SJSA1 (cell line): ENCODE measurements at places on chromosomes 1 and 21. TPM values are rescaled to one million over a fixed set of nuclear protein-coding genes. Genes with fewer than 3 reads are reported as not detected.

Gene NOS1AP
- total RNA-seq, result 0.16 TPM in 1 of 2 replicates, not detected in the other

Gene PLA2G2D
- total RNA-seq, result not detected in 2 replicates

Gene OPTC
- total RNA-seq, result not detected in 2 replicates

- no peaks in the 10 kb centered on the region for H3K36me3 ChIP-seq
- H3K4me3 ChIP-seq, result no peak overlapping the region
- DNase-seq, result no peak
- H3K27ac ChIP-seq, result no peak overlapping the region
- peaks cover 9% of the 10 kb centered on the region for H3K4me1 ChIP-seq
Measured at GRCh38 chr1:168285521-168285790, 4.8 kb downstream of the TBX19 start.

Gene C1orf94
- total RNA-seq, result 0.39 TPM in 1 of 2 replicates, not detected in the other

Gene TMPRSS2
- not detected in 2 replicates for total RNA-seq

- H3K4me1 ChIP-seq, result peaks cover 4% of the 10 kb centered on the region; the same call in 1 of the 2 replicates
- no peaks in the 10 kb centered on the region for H3K27me3 ChIP-seq
- no peaks in the 10 kb centered on the region for H3K36me3 ChIP-seq
- no peak overlapping the region for H3K27ac ChIP-seq
- H3K4me3 ChIP-seq, result no peak overlapping the region
Measured at GRCh38 chr1:234676103-234676594, 66.2 kb upstream of the IRF2BP2 start.

GRCh38 chr1:210558302-210558701 lies 229.6 kb downstream of the HHAT start:
- no peaks in the 10 kb centered on the region for H3K36me3 ChIP-seq
- no peak for DNase-seq
- H3K4me3 ChIP-seq, result no peak overlapping the region
- no peaks in the 10 kb centered on the region for H3K4me1 ChIP-seq
- no peaks in the 10 kb centered on the region for H3K27me3 ChIP-seq

- DNase-seq, result peak; percentile 82
- H3K4me3 ChIP-seq, result peak overlapping the region; percentile 49
- H3K27ac ChIP-seq, result no peak overlapping the region
- H3K27me3 ChIP-seq, result peaks cover 51% of the 10 kb centered on the region
- peaks cover 25% of the 10 kb centered on the region for H3K4me1 ChIP-seq
Measured at GRCh38 chr1:38046884-38047602, 450 bp upstream of the POU3F1 start.

Gene RBBP4
- 160 and 208 TPM in 2 replicates for total RNA-seq

Gene MSH4
- 0.13 TPM in 1 of 2 replicates, not detected in the other for total RNA-seq

Gene INTS3
- total RNA-seq, result 17.2 and 23.4 TPM in 2 replicates

DNA sequence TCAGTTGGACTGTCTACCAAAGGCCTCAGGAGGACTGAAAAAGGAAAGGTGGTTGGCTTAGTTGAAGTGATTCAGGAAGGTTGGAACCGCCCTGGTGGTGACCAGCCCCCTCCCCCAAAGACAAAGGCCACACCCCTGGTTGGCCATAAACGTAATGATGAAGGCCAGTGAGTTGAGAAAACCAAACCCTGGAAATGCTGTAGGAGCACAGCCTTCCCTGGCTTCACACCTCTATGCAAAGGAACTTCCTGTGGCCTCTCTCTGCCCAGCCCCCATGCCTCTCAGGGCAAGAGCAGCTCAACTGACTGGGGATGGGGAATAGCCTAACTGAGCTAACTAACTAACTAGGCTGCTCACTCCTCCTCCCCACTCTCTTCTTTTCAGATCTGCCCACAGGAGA lies 90.4 kb downstream of the NPHP4 start:
- no peaks in the 10 kb centered on the region for H3K27me3 ChIP-seq
- no peaks in the 10 kb centered on the region for H3K4me1 ChIP-seq
- H3K4me3 ChIP-seq, result no peak overlapping the region
- DNase-seq, result no peak

DNA sequence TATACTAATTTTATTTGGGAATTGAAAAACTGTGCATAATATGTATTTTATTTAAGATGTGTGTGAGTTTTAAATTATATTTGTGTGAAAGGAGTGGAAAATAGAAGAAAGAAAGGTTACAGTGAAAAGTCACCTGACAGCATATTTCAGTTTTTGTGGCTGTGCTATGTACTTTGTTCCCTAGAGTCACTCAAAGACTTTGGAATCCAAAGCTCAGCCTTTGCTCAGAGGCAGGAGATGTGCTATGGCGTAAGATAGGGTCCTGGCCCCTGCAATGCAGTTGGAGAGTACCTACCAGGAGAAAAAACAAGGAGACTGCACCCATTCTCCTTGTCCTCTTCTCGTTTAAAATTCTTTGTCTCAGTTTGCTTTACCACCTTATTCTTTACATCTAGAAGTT lies 2.9 kb downstream of the CCDC30 start:
- H3K27ac ChIP-seq, result no peak overlapping the region
- no peaks in the 10 kb centered on the region for H3K36me3 ChIP-seq
- H3K4me3 ChIP-seq, result no peak overlapping the region

GRCh38 chr1:35935442-35936388 lies 4.8 kb downstream of the AGO3 start:
- H3K36me3 ChIP-seq, result peaks cover 7% of the 10 kb centered on the region
- no peaks in the 10 kb centered on the region; the same call in 1 of the 2 replicates for H3K4me1 ChIP-seq
- DNase-seq, result no peak
- H3K27me3 ChIP-seq, result no peaks in the 10 kb centered on the region
- H3K4me3 ChIP-seq, result no peak overlapping the region
- no peak overlapping the region for H3K27ac ChIP-seq

DNA sequence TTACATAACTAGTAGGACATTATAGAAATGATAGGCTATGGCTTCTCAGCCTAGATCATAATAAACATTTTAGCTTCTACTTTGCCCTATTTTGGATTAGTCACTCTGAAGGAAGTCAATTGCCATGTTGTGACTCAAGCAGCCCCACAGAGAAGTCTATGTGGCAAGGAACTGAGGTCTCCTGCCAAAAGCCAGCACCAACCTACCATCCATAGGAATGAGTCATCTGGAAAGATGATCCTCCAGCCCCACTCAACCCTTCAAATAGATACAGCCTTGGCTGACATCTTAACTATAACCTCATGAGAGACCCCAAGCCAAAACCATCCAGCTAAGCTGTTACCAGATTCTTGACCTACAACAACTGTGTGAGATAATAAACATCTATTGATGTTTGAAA lies 76.3 kb upstream of the BEND5 start:
- no peak for DNase-seq
- H3K4me1 ChIP-seq, result no peaks in the 10 kb centered on the region
- H3K36me3 ChIP-seq, result no peaks in the 10 kb centered on the region
- no peak overlapping the region for H3K27ac ChIP-seq

Gene KRTAP19-5
- total RNA-seq, result not detected in 2 replicates

Gene GLIS1
- 1.2 and 2.6 TPM in 2 replicates for total RNA-seq

GRCh38 chr1:109749221-109749620 lies 8.4 kb upstream of the GSTM3 start:
- H3K4me3 ChIP-seq, result no peak overlapping the region
- H3K36me3 ChIP-seq, result no peaks in the 10 kb centered on the region
- DNase-seq, result no peak
- H3K27ac ChIP-seq, result no peak overlapping the region

DNA sequence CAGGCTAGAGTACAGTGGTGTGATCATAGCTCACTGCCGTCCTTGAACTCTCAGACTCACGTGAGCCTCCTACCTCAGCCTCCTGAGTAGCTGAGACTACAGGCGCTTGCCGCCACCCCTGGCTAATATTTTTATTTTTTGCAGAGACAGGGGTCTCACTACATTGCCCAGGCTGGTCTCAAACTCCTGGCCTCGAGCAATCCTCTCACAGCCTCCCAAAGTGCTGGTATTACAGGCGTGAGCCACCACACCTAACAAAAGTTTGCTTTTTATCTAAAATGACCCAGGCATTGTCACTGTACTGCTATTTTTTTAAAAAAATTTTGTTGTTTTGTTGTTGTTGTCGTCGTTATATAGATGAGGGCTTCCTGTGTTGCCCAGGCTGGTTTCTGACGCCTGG lies 46.4 kb downstream of the CAPN2 start:
- no peak overlapping the region for H3K27ac ChIP-seq
- no peak for DNase-seq
- H3K36me3 ChIP-seq, result peaks cover 96% of the 10 kb centered on the region
- no peak overlapping the region for H3K4me3 ChIP-seq

Gene TNFRSF25
- 0.13 and 0.32 TPM in 2 replicates for total RNA-seq

Gene PLCH2
- 0.24 TPM in 1 of 2 replicates, not detected in the other for total RNA-seq

- no peaks in the 10 kb centered on the region for H3K4me1 ChIP-seq
- H3K27ac ChIP-seq, result no peak overlapping the region
- no peak overlapping the region for H3K4me3 ChIP-seq
Measured at GRCh38 chr1:213397638-213398037, 346.6 kb downstream of the RPS6KC1 start.

- DNase-seq, result no peak
- no peak overlapping the region for H3K27ac ChIP-seq
- H3K27me3 ChIP-seq, result no peaks in the 10 kb centered on the region
- no peak overlapping the region for H3K4me3 ChIP-seq
Measured at GRCh38 chr1:29635501-29636263, 399.4 kb downstream of the PTPRU start.

Gene PRAMEF15
- total RNA-seq, result not detected in 2 replicates
